Kasumi-1 (cell line): ENCODE measurements at places on chromosomes 7 and 10.

GRCh38 chr7:121442845-121443244, 46.7 kb upstream of the FAM3C start:
- DNase-seq = no peak

DNA sequence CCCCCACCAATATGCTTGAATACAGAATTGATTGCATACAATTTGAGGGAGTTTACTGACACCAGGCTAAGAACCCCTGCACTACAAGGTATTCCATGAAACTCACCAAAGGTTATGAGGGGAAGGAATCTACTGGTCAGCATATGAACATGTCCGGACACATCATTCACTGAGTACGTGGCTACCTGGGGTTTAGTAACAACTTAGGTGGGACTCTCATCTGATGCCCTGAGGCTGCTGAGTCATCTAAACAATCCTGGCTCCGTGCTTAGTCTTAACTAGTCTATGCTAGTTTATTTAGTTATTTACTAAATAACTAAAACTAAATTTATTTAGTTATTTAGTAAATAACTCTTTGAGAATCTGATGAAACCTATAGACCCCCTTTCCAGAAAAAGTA, 11.3 kb downstream of the PI4K2A start:
- no peak for DNase-seq

- DNase-seq = no peak
Measured at GRCh38 chr10:125083576-125083920, 76.8 kb downstream of the CTBP2 start.

GRCh38 chr7:15199482-15199881, 296.9 kb upstream of the DGKB start:
- peak; percentile 9 for DNase-seq

DNA sequence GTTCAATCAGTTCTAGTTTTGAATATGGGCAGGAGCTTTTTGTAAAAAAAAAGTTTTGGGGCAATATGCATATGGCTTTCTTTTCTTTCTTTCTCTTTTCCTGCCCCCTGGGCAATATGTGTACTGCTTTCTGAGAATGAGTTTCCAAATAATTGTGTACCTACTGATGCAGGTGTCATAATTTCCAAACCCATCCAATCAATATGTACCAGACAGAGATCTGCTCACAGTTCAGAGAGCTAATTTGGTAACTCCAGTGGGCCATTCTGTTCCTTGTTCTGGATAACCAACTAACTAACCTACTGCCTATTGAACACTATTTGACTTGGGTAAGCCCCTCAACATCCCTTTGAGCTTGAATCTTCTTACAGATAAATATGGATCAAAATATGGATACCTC, 32.6 kb downstream of the HHEX start:
- no peak for DNase-seq

GRCh38 chr10:15196021-15196834, 27.7 kb upstream of the NMT2 start:
- DNase-seq = no peak

DNA sequence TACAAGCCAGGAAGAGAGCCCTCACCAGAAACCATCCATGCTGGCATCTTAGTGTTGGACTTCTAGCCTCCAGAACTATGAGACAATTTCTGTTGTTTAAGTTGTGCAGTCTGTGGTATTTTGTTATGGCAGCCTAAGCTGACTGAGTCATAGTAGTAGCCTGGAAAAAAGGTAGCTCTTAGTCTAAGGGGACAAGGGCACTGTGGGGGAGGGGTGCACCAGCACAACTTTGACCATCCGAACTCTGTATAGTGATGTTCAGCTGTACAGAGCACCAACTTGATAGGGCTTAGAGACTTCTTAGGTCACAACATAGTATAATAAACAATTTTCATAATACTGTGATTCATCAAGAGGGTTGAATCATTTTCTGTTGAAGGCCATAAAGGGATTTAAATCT, 14.3 kb downstream of the EIF4EBP2 start:
- DNase-seq = no peak

DNA sequence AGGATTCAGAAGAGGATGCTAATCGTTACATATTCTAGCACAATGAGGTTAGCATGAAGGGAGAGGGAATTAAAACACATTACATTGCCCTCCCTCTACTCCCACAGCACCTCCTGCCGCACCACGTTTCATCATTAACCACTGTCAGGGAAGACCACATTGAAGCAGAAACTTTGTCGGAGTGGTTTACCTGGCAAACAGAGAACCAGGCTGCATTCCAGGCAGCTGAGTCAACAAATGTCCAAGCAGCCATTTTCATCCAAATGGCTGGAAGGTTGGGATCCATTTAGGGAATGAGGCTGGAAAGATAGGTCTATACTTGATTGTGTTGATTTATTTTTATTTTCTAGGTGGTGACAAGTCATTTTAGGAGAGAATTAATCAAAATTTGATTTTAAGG, 273.6 kb downstream of the DYNC1I1 start:
- no peak for DNase-seq

- DNase-seq = no peak
Measured at GRCh38 chr7:45078125-45078681, 10.6 kb downstream of the NACAD start.

DNA sequence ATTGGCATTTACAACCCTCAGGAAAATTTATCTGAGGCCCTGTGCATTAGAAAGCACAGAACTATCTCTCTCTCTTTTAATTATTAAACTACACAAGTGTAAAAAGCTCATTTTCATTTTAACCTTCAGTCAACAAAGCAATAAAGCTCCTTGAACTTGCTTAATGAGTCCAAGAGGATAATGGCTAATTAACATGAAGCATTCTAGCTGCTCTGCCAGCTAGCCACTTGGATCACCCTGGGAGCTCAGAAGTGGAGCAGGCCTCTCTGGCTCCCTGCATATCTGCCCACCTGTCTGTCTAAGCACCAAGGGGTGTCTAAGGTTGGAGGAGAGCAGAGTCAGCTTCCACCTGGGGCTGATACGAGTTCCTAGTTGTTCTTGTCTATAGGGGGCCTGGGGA, 56.0 kb upstream of the SLC35G1 start:
- DNase-seq = no peak

DNA sequence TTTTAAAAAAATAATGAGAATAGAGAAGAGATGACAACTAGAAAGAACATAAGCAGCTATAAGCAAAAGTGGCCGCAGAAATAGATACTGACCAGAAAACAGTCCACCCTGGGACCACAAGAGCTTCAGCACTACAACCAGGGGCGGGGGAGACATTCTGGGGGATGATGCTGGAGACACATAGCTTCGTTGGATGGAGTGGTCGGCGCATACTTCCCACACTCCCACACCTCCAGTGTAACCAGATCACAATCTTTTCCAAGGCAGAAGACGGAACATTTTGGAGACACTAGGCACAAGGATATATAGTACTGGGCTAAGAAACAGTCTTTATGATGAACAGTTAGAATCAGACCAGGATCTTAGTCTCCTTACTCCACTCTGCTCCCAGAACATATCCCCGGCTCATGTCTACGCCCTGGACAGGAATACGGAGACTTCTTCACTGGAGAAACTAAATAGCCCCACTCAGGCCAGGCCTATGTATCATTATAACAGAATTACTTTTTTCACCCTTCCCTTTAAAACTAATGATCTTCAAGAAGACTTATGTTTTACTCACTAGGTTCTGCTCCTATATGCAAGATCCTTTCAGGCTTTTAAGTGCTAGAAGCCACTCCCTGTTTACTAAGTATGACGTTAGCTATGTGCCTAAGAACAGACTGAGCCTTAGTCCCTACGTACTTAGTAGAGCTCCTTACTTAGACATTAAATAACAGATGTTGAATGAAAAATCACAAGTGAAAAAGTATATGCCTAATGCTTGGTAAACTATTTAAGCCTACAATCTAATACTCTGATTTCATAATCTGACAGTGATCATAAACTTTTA, 169.6 kb downstream of the SRPK2 start:
- no peak for DNase-seq

DNA sequence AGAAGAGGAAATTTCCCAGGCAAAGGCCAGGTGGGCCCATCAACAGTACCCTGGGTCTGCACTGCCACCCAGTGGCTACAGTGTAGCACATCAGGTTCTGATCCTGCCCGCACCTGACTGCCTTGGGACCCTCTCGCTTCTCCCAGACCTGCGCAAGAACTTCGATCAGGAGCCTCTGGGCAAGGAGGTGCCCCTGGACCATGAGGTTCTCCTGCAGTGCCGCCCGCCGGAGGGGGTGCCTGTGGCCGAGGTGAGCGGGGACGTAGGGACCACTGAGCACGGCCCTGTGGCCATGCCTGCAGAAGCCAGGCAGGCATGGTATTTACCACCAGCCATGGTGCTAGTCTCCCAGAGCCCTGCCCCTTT, 33.9 kb upstream of the SLC29A3 start:
- peak; percentile 55 for DNase-seq

DNA sequence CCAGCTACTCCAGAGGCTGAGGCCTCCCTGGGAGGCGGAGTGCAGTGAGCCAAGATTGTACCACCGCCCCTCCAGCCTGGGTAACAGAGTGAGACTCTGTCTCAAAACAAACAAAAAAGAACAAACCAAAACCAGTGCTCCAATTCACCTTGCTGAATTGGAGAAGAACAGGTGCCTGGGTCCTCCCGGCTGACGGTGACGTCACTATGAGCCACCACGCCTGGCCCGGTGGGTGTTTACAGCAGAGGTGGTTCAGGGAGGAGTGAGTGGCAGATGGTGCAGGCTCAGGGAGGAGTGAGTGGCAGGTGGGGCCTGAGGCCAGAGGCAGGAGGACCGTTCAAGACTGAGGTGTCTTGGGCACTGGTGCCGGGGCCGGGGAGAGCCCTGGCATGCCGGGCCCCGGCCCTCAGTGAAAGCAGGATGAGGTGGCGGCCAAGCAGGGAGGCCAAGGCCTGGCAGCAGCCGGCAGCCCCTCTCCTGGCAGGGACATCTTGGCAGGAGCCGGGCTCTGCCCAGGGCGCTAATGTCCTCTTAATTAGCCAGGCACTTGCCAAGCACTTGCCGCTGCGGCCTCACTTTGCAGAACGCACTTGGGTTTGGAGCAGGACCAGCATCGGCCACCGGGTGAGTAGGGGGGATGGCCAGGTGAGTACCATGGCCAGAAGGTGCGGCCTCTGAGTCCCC, 162.8 kb upstream of the TNRC18 start:
- DNase-seq = no peak

- DNase-seq = no peak
Measured at GRCh38 chr10:49618821-49619220, 5.0 kb downstream of the CHAT start.

DNA sequence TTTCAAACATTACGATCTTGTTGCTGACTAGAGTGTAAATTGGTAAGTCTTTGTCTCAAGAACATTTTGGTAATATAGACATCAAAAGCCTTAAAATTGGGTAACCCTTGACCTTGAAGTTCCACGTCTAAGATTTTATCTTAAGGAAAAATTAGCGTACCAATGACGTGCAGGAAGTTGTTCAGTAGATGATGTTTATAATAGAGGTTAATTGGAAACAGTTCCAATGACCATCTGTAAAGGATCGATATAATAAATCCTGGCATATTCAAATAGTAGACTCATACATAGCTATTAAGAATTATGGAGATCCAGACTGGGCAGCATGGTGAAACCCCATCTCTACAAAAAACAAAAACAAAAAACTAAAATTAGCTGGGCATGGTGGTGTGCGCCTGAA, 20.5 kb downstream of the GRK5 start:
- DNase-seq = no peak
